ENCODE measurements at places on chromosomes 12 and 14.

DNA sequence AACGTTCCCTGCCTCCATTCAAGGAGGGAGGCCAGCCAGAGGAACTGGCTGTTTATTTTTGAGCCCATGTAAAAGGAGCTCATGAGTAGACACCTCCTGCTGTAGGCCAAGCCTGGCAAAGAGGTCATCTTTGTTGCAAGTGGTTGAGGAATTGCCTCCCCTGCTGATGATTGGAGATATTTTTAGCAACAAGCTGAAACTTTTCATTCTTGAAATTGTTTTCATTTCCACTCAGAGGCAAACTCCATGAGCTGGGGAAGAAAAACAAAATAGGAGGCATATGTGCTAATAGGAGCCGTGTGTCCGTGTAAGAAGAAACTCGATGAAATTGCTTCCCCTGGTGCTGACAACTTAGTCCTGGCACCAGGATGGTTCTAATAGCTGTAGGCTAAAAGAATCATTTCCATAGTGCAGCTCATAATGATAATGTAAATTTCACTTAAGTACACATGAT is 440.1 kb upstream of the FAR2 start:
- DNase-seq: peak; percentile 13

DNA sequence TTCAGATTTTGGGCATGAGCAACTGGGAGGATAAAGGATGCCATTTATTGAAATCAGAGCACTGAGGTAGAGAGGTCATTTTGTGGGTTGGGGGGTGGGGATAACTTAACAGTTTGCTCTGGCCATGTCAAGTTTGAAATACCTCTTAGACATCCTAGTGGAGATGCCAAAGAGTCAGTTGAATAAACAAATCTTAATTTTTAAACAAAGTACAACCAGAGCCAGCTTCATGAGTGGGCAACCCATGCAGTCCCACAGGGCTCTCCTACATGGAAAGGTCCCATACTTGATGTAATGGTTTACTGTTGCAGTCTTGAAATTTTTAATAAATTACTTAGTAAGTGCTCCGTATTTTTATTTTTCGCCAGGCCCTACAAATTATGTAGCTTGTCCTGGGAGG is 81.2 kb downstream of the ANO4 start:
- DNase-seq: no peak

- DNase-seq: no peak
Measured at GRCh38 chr12:30880061-30880460, 46.5 kb upstream of the TSPAN11 start.

GRCh38 chr12:101566318-101566717 is 28.5 kb upstream of the MYBPC1 start:
- DNase-seq: no peak

DNA sequence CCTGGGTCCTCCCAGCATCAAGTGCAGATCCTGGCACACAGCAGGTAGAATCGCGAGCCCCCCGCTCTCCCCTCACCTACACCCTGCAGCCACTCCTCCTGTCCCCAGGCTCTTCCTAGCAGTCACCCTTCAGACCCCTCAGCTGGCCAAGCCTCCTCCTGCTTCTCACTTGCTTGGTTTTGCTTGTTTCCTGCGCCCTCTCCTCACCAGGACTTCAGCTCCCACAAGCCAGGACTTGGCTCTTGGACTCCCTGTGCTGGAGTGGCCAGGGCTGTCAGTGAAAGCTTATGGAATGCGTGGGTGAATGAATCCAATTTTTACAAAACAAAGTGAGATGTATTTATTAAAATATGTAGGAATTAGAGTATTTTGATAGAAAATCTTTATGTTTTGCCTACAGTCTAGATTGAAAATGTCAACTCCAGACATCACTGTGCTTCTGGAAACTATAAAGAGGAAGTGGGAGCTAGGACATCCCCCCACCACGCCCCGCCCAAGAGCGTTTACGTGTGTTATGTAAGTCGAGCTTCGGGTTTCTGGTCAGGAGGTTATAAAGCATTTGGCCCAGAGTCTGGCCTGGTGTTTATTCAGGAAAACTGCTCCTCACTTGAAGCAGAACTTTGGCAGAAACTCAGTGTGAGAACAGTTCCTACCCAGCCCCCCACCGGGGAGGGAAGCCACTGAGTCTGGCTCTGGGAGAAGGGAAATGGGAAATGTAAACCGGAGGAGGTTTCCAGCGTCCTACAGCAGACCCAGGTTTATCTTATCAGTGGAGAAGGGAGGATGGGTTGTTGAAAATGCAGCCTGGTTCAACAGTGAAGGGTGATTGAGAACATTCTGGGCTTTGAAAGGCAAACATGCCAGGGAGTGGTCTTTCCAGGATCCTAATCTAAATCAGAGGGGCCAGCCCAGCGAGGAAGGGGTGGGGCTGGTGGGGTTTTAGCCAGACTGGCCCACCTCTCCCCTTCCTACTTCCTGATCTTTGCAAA is 8.8 kb downstream of the ALDH2 start:
- peak; percentile 81 for DNase-seq

DNA sequence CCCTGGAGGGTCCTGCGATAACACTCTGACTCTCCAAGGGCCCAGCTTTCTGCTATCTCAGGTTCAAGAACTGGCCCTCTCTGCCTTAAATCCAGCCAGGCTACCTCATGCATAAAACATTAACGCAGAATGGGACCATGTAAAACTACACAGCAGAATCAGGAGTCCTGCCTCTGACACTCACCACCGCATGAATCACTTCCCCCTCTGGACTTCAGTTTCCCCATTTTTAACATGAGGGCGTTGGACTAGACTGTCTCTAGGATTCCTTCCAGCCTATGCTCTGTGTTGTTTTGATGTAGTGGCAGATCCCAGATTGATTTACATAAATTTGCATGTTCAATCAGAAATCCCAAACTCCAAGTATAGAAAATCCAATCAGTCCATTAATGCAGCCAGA is 3.3 kb downstream of the NCKAP5L start:
- DNase-seq: no peak

Data from tibial nerve (tissue), 4 donors.